Suppressor macrophage (primary cell): ENCODE measurements at places on chromosomes 13 and 19.

- DNase-seq = no peak
Measured at GRCh38 chr13:108037348-108037747, 178.0 kb downstream of the LIG4 start.

DNA sequence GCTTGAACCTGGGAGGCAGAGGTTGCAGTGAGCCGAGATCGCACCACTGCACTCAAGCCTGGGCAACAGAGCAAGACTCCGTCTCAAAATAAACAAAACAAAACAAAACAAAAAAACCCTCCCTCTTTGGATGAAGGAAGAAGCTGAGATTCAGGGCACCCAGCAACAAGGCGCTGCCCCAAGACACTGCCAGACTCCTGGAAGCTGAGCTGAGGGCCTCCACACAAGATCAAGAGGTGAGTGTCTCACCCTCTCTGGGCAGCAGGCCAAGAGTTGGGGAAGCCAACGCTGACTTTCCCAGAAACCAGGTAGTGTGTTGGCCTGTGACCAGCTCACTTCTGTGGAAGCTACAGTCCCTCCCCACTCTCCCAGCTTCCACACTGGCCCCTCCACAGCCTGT is 3.7 kb upstream of the TYROBP start:
- no peak for DNase-seq

- no peak for DNase-seq
Measured at GRCh38 chr19:36421749-36422481, 3.5 kb upstream of the ZFP82 start.

GRCh38 chr13:108561149-108561548 is 68.3 kb upstream of the MYO16 start:
- DNase-seq = no peak

- DNase-seq = no peak
Measured at GRCh38 chr13:39567569-39567968, 35.4 kb downstream of the LHFPL6 start.

GRCh38 chr19:8505680-8506401 is 3.4 kb upstream of the PRAM1 start:
- DNase-seq = peak; percentile 78

DNA sequence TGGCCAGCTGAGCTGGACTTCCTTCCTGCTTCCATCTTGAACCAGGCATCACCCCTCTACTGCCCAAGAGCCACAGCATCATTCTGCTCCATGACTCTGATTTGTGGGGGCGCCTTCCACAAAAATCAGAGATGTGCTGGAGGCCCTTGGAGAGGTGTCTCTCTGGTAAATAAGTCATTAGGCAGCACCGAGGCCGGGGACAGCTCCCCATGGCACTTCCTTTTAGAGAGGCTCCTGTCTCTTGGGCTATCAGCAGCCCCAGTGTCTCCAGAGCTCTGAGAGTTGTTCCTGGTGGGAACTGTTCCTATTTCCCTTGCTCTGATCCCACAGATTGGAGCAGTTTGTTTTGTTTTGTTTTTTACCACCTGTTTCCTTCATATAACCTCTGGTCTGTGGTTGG is 19.9 kb downstream of the NWD1 start:
- peak; percentile 18 for DNase-seq

DNA sequence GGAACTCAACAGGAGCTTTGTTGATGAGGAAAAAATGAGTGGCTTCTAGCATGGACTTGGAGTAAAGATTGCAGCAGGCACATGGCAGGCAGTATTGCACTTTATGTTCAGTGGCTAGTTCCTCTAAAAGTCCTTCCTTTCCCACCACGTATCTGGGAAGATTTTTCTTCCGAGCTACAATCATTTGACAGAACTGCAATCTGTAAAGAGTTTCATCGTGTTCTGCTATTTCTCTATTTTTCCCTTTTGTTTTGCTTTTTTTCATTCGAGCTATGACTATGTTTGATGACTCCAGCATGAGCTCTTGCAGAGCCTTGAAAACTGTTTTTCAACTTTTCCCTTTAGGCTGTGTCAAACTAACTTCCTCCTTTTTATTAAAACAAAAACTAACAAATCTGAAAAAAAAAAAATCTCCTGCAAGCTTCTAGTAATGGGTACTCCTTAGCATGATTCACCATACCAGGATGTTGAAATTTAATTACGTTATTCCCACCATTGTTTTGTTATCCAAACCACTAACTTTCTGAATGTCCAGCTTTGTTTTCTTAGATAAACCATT is 12.3 kb downstream of the CLDN10 start:
- peak; percentile 68 for DNase-seq

GRCh38 chr13:65913173-65913572 is 1317.0 kb downstream of the PCDH9 start:
- DNase-seq = no peak

- peak; percentile 27 for DNase-seq
Measured at GRCh38 chr13:51457086-51457815, 4.4 kb upstream of the INTS6 start.

- peak; percentile 65 for DNase-seq
Measured at GRCh38 chr13:41842036-41842620, 118.8 kb downstream of the VWA8 start.

DNA sequence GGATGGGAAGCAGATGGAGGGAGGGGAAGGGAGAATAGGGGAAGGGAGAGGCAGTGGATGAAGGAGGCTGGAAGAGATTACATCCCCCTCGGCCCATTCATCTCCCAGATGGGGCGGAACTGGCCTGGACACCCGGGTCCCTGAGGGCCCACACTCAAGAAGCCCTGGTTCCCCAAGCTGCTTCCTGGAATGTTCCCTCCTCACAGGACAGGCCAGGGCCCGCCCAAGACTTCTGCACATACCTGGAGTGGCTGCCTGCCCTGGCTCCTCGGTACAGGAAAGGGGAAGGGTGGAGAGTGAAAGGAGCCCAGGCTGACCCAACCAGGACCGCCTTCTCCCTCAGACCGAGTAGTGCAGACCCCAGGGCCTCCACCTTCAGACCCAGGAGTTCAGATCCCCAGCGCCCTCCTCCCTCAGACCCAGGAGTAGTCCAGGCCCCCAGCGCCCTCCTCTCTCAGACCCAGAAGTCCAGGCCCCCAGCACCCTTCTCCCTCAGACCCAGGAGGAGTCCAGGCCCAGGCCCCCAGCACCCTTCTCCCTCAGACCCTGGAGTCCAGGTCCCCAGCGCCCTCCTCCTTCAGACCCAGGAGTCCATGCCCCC is 489 bp downstream of the NTF4 start:
- DNase-seq = no peak
